ENCODE measurements at places on chromosomes 3 and 15.

DNA sequence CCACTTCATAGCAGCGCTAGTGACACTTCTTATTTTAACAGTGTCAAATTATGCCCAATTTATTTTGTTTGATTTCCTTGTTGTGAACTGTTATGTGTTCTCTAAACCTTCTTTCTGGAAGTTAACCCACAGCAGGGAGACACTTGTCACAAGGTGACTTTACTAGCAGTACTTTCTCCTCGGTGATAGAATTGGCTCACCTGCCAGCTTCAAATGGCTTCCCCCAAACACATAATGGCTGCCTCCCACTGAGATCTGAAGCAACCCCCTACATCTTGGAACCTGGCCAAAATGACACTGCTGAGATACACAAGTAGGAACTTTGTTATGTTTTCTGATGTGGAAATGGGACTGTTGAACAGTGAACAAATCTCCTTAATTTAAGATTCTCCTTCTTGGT, 238.8 kb upstream of the DPH6 start:
- peak; percentile 42 for DNase-seq

DNA sequence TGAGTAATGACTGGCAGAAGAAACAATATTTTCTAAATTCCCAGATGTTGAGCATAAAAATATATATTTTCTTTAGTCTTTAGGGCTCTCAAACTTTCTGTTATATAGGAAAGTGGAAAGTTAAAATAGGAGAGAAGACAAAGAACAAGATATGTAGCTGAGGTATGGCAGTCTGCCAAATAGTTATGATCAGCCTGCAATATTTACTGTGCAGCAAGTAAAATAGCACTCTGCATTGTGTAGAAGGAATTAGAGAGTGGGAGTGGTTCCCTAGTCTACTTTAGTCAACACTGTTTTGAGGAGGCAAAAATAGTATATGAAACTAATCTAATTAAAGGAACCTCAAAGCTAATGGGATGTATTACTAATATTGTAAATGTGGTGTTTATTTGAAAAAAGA, 978.1 kb upstream of the ALCAM start:
- DNase-seq, result no peak

GRCh38 chr15:61227269-61227949, 1.7 kb downstream of the RORA start:
- DNase-seq, result peak; percentile 22

DNA sequence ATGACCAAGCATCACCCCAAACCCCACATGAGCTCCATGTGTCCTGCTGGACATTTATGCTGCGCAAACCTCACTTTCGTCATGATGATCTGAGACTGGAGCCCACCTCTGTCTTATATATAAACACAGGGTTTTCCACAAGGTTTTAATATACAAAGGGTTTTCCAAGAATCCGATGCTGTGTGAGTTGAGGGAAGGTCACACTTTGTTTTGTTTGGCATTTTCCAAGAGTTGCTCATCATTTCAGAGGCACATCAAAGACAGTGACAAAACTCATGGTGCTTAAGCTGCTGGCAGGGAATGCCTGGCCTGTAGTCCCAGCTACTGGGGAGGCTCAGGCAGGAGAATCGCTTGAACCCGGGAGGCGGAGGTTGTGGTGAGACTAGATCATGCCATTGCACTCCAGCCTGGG, 20.0 kb downstream of the EFCC1 start:
- no peak for DNase-seq

GRCh38 chr3:55868347-55868746, 381.2 kb upstream of the WNT5A start:
- DNase-seq, result no peak

DNA sequence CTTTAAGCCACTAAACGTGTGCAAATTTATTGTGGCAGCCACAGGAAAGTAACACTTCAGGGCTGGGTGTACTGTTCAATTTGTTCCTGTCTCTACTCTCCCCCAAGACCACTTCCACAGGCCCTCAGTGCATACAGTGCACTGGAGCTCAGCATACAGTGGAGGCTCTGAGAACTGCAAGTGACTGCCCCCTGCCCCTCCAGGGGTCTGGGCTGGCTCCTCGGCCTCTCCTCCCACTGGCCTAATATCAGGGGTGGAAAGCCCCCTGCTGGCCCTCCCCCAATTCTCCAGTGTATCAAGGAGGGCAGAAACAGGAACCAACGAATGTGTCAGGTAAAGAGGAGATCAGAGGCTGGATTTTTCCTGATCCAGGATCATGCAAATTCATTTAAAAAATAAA, 19.9 kb upstream of the HEG1 start:
- DNase-seq, result no peak

GRCh38 chr15:94193906-94194305, 37.5 kb upstream of the MCTP2 start:
- no peak for DNase-seq

DNA sequence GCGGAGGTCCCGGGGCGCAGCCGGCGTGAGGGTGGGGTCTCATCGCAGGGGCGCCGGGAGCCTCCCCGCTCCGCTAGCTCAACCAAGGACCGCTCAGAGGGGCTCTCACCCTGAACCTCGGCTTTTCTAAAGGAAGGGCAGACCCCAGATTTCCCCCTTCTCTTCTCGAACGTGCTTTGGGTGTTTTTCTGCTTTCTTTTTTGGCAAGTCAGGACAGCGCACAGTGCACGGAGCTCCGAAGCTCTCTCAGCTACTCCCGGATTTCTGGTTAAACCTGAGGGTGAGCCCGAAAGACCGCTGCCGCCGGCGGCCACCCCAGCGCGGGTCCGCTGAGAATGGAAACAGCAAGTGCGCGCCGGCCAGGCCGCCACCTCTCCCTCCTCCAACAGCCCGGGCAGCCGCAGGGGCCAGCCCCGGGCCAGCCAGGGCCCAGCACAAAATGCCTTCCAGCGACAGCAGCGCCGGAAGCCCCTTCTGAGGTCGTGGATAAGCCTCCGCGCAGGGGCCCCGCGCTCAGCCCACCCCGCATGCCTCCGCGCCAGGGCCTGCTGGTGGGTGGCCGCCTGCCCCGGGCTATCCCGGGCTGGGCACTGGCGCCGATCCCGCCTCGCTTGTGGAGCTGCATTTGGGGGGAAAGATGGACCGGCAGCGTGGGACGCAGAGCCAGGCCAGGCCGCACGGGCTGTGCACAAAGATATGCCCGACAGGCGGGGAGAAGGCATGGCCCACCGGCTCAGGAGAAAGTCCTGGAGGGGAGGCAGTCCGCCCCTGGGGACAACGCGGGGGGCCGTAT, 8.2 kb upstream of the OCA2 start:
- DNase-seq, result no peak

DNA sequence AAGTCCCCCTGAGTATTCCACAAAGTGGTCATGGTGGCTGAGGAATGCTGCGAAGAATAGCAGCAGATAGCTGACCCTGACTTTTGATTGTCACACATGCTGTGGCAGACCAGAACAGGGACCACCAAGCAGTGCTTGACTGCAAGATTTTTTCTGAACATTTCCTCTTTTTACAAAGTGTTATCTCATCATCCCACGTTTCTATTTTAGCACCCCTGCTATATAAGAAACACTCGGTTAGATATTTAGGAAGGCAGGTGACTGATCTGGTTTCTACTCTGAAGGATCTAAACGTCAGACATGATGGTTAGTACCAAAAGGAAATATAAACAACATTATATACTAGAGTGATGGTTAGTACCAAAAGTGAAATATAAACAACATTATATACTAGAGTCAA, 9.1 kb downstream of the SLC25A26 start:
- no peak for DNase-seq

DNA sequence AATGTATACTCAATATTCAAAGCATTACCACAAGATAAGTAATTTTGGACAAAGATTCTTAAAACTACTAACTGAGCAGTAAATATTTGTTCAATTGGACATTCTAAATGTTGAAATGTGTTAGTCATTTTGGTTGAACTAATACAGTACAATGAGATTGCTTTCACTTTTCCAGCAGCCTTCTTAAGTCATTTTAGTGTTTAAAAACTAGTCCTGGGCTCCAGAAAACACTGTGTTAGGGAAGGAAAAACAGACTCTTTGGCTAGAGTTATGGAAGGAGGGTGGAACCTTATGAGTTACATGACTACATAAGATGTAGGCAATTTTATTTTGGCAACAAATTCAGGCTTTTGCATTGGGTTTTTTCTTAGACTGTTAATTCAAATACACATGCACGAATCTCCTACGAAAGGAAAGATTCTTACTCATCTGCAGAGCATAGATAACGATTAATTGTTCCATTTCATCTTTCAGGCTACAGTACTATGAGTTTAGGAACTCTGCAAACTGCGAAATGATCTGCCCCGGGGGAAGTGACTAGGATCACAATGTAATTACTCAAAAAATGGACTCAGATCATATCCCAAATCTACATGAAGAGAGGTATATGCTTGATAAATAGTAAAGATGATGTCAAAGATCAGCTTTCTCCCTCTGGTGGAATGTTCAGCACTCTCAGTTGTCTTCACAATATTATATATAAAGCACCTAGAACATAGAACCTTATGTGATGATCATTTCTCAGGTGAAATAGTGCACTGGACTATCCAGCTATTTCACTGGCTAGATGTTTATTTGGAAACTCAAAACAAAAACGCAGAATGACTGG, 492.8 kb upstream of the MDFIC2 start:
- DNase-seq, result no peak

- no peak for DNase-seq
These were observed 199.4 kb upstream of the MRPL3 start for GRCh38 chr3:131702146-131702545.

DNA sequence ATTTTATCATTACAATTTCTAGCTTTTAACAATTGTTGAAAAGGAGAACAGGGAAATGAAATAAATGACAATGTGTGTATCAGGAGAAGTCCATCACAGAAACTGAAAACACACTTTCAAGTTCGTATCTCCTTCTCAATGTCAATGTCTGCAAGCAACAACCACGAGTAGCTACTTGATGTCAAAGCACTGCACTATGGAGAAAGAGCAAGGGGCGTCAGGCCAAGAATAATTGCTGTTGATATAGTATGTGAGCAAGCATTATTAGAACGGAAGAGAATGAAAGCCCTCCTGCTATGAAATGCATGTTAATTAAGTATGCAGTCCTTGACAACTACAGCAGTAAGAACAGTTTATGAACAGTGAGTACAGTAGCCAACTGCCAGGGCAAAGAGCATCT, 1250.1 kb downstream of the ZPLD1 start:
- no peak for DNase-seq

GRCh38 chr3:184884359-184885017, 72.5 kb downstream of the VPS8 start:
- DNase-seq, result no peak

- no peak for DNase-seq
These were observed 65.6 kb downstream of the MAP4 start for GRCh38 chr3:47950453-47951169.

DNA sequence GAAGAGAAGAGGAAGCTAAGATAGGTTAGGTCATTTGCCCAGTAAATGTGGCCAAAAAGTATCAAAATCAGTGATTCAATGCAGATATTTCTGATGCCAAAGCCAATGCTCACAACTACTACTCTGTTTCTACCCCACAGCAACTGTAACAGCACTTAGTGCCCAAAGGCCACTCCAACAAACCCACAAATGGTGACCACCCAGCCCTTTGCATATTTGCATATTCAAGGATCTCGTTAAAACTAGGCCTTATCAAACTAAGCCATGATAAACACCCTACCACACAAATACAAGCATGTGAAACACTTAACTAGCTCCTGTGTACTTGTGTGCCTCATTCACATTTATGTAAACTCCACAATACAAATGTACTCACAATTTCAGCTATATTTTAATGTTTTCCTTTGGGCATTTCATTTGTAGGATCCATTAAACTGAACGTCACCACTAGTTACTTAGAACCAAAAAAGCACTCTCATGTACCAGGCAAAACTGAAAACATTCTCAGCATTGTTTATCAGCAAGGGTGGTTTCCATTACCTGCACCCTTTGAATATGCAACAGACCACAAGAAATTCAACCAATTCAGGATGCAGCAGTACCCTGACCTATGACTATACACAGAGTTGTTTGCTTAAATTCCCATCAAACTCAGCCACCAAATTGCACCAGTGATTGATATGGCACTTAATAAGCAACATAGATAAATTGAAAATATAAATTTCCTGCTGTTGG, 111.2 kb upstream of the STT3B start:
- DNase-seq, result no peak

GRCh38 chr15:67685008-67685599, 140.2 kb upstream of the SKOR1 start:
- DNase-seq, result no peak

- no peak for DNase-seq
These were observed 9.4 kb downstream of the SLC6A20 start for GRCh38 chr3:45786801-45787495.

GRCh38 chr3:167095976-167096375, 284.1 kb downstream of the ZBBX start:
- DNase-seq, result no peak

- DNase-seq, result no peak
These were observed 64.5 kb downstream of the CERS3 start for GRCh38 chr15:100464256-100464655.

DNA sequence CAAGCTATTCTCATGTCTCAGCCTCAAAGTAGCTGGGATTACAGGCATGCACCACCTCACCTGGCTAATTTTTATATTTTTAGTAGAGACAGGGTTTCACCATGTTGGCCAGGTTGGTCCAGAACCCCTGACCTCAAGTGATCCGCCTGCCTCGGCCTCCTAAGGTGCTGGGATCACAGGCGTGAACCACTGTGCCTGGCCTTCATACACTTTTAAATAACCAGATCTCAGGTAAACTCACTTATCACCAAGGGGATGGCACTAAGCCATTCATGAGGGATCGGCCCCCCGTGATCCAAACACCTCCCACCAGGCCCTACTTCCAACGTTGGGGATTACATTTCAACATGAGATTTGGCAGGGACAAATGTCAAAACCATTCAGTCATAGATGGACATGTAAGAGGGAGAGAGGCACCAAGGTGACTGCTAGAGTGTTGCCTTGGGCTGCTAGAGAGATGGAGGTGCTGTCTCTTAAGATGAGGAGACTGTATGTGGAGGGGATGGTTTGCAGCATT, 13.3 kb upstream of the DOCK3 start:
- no peak for DNase-seq

- no peak for DNase-seq
These were observed 822.0 kb downstream of the CADM2 start for GRCh38 chr3:85780806-85781205.

DNA sequence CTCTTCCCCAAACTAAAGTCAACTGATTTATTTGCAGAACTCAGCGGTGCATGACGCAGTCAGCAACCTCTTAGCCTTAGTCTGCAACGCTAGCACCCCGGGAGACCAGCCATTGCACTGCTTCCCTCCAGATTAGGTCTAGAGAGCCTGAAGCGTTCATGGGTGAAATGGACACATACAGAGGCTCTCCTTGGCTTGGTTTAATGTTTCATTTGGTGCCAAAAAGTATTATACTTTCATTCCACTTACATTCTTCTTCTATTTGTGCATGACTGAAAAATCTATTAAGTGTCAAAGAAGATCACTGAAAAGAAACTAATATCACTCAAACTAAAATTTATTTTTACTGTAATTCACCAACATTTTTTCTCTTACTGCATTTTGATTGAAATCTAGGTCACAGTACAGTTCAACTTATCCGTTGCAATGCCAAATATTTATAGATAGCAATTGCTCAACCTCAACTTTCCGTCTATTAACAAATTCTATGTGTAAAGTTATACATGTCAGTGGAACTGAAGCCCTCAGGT, 116.2 kb downstream of the ROBO1 start:
- peak; percentile 51 for DNase-seq

GRCh38 chr3:182713743-182714517, 79.4 kb upstream of the ATP11B start:
- DNase-seq, result no peak

Data from NCI-H1092 (cell line).